ENCODE measurements at places on chromosomes 13 and 19.

DNA sequence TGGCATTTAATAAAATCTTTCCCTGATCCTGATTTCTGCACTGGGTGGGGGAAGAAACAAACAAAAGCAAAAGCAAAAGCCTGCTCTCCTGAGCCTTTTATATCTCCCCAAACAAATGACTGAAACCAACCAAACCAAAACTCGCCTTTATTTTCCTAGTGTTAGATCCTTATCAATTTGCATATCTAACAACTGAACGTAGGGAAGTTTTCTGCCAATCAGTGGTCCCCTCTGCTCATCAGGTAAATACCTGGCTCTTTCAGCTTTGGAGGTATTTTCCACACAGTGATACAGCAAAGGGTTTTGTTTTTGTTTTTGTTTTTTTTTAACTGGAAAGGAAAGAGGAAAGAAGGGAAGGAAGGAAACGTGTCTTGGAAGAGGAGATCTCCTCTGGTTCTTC, 3.3 kb downstream of the AMER2 start:
- no peak for DNase-seq

DNA sequence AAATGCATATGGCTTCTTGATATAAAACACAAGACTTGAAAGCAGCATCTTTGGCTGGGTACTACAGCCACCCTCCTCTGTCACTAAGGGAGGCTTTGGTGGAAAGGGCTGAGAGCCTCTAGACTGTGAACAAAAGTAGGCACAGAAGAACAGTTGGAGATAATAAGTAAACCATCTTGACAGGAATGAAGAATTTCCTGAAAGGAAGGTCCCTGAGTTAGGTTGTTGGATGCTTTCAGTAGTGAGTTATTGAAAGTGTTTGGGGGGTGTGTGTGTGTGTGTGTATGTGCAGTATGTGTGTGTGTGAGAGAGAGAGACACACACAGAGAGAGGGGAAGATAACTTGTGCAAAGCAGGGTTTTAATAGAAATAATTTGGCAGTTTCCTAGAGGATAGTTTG, 38.2 kb downstream of the ALOX5AP start:
- DNase-seq = no peak

DNA sequence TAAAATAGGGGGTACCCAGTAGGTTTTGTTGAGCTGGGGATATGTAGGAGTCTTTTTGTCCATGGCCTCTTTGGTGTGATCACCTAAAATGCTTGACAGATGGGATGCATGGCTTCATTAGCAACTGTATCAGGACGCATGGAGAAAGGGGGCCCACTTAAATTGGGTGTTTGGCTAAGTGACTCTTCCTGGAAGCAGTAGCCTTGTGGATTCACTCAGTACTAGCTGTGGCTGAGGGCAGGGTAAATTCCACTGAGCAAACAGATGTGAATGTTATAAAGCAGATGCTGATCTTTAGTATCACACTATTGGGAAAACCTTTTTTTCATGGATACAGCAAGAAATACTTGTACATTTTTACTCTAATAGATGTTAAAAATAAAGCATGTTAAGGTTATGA, 140.0 kb downstream of the FGF14 start:
- no peak for DNase-seq

- DNase-seq = no peak
These were observed 46.5 kb downstream of the LYL1 start for GRCh38 chr19:13056052-13056660.

DNA sequence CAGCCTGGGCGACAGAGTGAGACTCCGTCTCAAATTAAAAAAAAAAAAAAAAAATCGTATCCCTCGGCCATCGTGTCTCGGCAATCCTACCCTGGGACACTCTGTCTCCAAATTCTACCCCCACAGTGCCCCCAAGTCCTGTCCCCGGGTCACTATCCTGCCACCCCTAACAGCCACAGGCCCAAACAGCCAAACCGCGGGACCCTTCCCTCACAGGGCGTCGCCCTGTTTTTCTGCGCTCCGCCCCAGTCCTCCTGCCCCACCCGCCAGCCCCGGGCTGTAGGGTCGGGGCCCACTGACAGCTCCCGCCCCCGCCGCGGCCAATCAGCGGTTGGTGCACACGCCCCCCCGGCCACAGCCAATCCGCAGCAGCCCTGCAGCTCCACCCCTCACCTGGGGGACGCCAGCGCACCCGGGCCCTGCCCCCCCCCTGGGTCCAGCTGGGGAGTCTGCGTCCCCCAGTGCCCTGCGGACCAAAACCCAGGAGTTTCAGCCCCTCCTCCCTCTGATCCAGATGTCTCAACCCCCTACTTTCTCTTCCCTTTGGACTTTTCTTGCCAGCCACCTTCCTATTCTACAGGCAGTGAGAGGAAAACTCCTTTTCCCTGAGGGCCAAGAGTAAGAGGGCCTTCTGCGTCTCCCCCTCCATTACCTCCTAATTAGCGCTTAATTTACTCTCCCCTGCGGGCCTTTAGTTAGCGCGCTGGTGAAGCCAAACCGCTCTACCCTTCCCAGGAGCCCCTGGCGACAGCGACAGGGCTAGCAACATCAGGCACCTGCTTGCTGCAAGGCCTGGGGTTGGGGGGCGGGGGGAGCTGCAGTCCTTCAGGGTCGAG, 1.5 kb upstream of the BCAT2 start:
- no peak for DNase-seq

DNA sequence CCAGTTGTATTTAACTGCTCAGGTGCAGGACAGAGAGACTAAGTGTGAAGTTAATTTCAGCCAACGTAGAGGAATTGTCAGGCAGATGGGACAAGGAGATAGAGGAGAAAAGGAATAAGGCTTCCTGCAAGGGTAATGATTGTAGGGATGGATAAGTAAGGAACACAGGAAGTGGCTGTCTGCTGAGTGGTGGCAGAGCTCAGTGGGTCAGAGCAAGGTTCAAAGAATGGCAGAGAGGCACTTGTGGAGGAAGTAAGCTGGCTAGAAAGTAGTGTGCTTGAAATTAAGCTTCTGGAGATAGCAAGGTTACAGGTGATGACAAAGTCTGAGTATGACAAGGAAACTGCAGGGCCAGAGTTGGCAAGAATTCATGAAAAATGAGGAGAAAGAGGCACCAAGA, 47.9 kb downstream of the USPL1 start:
- DNase-seq = no peak

DNA sequence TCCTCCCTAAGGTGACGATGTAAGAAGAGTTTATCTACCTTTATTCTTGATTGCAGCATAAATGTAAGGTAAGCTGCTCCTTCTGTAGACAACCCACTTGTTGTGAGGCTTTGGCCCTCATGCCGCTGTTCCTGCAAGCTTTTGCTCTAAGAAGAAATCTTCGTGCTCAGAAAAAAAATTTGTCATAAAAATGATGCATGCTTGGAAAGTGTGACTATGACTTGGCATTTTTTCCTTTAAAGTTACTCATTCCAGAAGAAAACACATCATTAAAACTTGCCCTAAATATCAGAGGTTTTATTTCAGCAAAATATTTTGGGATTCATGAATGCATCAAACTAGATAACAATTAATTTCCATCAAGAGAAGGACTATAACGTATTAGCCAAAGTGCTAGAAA, 39.8 kb downstream of the KCTD12 start:
- no peak for DNase-seq

DNA sequence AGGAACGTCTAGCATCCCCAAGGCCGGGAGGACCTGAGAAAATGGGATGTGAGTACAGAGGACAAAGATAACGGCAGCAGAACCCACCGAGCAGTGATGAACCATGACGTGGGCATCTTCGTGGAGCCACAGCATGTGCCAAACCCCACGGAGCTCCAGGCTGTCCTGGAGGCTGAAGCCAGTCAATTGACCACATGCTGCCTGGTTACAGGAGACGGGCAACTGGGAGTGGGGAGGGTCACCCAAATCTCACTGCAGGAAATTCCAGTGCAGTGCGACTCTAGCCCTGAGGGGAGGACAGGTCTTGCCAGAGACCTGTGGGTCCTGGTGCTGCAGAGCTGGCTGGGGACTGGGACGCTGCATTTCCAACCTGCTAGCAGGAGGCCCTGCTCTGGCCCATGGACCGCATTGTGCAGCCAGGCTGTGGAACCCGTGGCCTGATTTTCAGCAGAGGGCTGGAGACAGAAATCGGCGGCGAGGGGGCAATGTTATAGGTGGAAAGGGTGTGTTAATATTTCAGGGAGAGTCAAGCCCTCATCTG, 3.2 kb upstream of the GRTP1 start:
- DNase-seq = no peak

DNA sequence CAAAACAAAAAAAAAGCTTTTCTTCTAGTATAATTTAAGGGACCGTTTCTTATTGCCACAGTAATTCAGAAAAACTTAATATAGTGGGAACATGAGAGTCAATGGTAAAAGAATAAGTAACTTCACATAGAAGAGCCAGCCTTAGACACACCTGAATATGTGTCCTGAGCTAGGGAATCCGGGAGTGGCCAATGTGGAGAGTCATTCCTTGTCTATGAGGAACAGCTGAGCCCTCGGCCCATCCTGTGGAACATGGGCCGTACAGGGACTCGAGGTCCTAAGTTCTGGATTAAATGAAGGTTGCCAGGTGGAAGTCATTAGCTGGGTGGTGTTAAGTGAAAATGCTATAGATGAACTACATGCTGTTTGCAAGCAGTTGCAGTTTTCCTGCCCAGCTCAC, 32.2 kb downstream of the EFNB2 start:
- DNase-seq = no peak

GRCh38 chr13:34935841-34936240, 6.2 kb upstream of the NBEA start:
- no peak for DNase-seq

- no peak for DNase-seq
These were observed 54.5 kb downstream of the CEBPG start for GRCh38 chr19:33427801-33428626.

DNA sequence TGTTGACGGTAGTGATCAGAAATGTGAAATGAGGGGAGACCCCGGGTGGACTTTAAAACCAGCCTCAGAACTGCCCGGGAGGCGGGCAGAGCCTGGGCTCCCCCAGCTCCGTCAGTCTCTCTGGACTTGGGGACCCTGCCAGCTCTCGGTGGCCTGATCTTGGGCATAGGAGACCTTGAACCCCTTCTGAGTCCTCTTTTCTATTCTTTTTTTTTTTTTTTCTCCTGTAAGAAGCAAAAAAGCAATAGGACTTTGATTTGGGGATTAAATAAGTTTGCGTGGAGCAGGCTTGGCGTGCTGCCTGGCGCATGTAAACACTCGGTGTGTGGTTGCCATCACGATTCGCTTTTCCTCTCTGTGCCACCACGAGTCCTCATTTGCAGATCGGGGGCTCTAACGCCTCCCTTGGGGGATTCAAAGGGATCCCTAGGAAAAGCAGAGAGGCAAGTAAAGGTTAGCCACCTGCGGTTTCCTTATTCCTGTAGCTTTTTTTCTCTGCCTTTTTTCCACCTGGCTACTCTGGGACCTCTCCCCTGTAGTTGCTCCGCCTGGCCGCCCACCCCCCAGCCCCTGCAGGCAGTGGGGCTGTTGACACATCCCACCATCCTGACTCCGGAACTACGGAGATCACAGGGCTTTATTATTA, 1.3 kb downstream of the SAFB start:
- DNase-seq = no peak

GRCh38 chr13:21059641-21060337, 1.6 kb downstream of the LATS2 start:
- no peak for DNase-seq

GRCh38 chr13:102147353-102147752, 254.5 kb downstream of the FGF14 start:
- no peak for DNase-seq

DNA sequence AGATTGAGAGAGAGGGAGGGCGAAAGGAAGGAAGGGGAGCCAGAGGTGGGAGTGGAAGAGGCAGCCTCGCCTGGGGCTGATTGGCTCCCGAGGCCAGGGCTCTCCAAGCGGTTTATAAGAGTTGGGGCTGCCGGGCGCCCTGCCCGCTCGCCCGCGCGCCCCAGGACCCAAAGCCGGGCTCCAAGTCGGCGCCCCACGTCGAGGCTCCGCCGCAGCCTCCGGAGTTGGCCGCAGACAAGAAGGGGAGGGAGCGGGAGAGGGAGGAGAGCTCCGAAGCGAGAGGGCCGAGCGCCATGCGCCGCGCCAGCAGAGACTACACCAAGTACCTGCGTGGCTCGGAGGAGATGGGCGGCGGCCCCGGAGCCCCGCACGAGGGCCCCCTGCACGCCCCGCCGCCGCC, at the start of gene TNFSF11:
Gene TNFSF11 (plus strand): TSS at position 142 of the 400 bp plus-strand sequence. CDS start 152 bp downstream, at position 294.
- no peak for DNase-seq

DNA sequence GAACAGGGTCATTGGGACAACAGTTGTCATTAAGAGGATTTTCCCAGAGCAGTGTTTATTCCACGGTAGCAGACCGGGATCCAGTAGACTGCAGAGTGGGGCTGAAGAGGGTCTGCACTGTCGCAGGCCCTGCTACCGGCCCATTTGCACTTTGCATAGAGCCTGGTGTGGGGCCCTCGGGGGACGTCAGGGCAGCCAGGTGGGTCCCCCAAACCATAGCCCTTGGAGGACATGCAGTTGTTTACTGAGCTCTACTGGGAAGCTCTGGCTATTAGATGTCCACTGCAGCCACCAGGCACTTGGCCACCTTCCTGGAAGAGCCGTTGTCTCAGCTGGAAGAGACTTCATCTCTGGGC, 45.8 kb downstream of the SLC7A9 start:
- DNase-seq = no peak

DNA sequence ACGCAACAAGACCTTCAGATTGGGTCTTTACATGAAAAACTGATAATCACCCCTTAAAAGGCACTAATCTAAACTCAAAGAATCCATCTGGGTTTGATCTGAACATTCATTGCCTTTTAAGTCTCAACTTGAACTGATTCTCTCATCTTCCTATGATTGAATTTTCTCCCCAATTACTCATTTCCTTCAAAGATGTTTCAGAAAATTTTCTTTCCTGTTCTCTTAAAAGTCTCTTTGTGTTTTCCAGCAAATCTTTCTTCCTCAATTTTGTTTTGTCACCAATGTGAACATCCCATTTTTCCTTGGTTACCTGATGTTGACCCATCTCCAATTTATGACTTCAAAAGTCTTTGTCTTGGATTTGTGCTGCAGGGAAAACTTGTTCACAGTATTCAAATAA, 234.3 kb downstream of the DACH1 start:
- DNase-seq = no peak

GRCh38 chr13:99949679-99950413, 21.7 kb downstream of the ZIC5 start:
- no peak for DNase-seq

- DNase-seq = no peak
These were observed 26.3 kb downstream of the CYP4F2 start for GRCh38 chr19:15871570-15871969.

GRCh38 chr13:98997011-98997730, 19.3 kb upstream of the DOCK9 start:
- DNase-seq = no peak

DNA sequence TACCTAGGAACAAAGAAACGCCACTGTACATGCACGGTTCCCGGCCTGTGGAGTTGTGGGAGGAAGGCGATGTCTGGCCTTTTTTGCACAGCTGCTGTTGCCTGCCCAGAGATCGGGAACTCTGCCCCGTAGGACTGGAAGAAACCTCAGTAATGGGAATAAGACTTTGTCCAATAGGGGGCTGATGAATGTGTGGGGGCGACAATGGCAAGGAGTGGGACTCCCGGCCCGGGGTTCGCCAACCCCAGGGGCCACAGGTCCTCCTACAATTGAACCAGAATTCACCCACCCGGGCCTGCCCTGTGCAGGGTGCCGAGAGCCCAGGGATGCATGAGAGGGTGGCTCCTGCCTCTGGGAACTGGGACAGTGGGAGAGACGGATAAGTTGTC, 2.0 kb upstream of the CEBPA start:
- no peak for DNase-seq

- DNase-seq = no peak
These were observed 107.8 kb upstream of the SPRY2 start for GRCh38 chr13:80448725-80449124.

GRCh38 chr13:85316506-85317025, 482.7 kb downstream of the SLITRK6 start:
- DNase-seq = no peak
